ENCODE measurements at places on chromosomes 5 and 9. TPM values are rescaled to one million over a fixed set of nuclear protein-coding genes. Genes with fewer than 3 reads are reported as not detected.

GRCh38 chr5:61910771-61911170 lies 395.2 kb upstream of the KIF2A start:
- H3K27ac ChIP-seq, result no peak overlapping the region
- DNase-seq, result peak; percentile 62
- peaks cover 6% of the 10 kb centered on the region for H3K36me3 ChIP-seq
- no peaks in the 10 kb centered on the region for H3K27me3 ChIP-seq
- H3K4me1 ChIP-seq, result peaks cover 5% of the 10 kb centered on the region
- H3K4me3 ChIP-seq, result no peak overlapping the region

DNA sequence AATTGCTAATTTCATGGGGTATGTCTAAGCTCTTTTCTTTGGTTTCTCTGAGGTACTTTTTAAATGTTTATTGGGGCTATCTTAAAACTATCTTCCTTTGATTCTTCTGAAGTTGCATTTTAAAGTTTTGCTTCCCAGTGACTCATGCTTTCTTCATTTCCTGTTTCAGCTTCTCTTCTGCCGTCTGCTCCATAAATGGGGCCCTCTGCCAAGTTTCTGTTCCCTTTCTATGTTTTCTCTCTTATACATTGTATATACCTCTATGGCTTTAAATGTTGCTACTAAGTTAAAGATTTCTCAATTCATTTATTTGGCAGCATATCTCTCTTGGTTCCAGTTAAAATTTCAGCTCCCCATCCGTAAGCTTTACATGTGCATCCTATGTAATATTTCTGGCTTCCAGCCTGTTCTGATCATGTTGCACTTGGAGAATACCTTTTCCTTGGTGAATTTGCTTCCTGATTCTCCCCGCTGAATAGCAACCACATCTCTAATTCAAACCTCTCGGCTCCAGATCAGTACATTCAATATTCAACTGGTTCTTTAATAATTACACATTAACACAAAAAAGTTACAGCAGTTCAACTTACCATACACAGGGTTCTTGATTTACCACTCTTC lies 125.3 kb downstream of the ST8SIA4 start:
- H3K36me3 ChIP-seq, result no peaks in the 10 kb centered on the region
- DNase-seq, result peak; percentile 95
- peaks cover 19% of the 10 kb centered on the region for H3K4me1 ChIP-seq

DNA sequence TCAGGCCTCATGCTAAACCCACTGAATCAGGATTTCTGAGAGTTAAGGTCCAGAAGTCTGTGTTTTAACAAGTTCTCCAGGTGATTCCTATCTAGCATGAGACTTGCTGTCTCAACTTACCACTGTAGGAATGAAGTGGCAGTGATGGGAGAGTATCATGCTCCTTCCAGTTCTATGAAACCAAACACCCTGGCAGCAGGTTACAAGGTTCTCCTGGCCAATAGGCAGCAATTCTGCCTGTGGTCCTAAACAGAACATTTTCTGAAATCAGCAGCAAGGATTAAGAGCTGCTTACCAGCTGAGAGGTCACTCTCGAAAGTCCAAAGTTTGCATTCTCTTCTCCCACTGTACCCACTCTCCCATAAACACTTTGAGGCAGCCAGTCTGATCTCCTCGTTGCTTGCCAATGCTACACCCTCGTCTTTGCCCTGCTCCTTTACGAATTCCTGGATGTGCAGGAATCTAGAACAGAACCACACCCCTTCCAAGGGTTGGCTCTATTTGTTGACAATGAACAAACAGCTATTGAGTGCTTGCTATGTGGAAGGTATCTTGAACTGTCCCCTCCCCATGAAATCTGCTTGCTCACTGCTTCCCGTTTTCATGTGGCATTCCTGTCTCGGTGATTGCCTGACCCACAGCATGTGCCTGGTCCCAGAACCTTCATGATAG lies 100.5 kb downstream of the TMEM174 start:
- H3K27ac ChIP-seq, result no peak overlapping the region
- H3K4me3 ChIP-seq, result no peak overlapping the region
- no peaks in the 10 kb centered on the region for H3K27me3 ChIP-seq
- DNase-seq, result no peak
- H3K4me1 ChIP-seq, result peaks cover 35% of the 10 kb centered on the region

DNA sequence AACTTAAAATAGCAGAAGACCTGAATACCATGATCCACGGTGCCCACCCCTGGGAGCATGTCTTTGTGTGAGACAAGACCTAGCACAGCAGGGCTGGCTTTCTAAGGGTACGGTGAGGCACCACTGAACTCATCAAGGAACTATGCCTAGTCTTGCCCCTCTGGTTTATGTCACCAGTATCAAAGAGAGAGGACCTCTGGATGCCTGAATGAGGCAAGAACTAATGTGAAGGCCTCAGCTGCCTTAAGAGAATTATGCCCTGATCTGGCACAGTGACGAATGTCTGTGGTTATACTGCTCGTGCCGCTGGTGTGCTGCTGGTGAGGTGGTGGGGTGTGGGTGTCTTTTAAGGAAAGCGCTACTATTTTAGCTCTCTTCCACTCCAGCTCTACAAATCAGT lies 23.0 kb downstream of the NREP start:
- peaks cover 15% of the 10 kb centered on the region for H3K4me1 ChIP-seq
- H3K36me3 ChIP-seq, result no peaks in the 10 kb centered on the region
- no peak overlapping the region for H3K4me3 ChIP-seq
- no peaks in the 10 kb centered on the region for H3K27me3 ChIP-seq
- no peak overlapping the region for H3K27ac ChIP-seq

GLRX gene
- 41.4 TPM for total RNA-seq

TAF11L3 gene
- not detected for total RNA-seq

Measured in MCF 10A (cell line).